Stimulated activated CD8-positive, alpha-beta memory T cell treated with anti-CD3 and anti-CD28 coated beads, Interleukin-15, amount 100 ng/mL, for 4 hours (primary cell): ENCODE measurements at places on chromosomes 6 and 20.

- DNase-seq = no peak
These were observed 20.3 kb downstream of the HLA-F start for GRCh38 chr6:29743568-29743967.

DNA sequence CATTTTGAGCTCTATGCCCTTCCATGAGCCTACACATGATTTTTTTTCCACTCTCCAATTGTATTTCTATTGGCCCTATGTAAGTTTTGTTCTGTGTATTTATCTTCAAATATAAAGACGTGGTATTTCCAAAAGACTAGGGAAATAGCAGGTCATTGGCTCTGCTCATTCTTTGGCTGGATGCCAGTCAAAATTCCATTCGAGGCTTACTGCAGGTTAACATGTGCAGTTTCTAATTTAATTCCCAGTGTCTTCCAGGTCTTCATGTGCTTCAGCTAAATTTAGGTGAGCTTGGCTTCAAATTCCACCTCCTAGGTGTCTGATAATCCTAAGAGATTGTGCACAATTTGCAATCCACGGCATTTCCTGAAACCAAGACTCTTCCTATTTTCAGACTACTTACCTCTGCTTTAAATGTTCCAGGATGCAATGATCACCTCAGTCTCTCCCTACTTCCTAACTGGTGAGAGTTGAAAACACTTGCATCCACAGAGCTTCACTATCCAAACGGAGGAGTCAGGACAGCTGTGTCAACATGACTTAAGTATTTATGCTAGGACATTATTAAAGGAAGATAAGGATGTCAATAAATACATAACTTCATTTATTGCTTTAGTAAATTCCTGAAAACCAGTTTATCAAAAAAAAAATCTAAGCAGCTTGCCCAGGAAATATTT, 236.1 kb downstream of the COL12A1 start:
- no peak for DNase-seq

GRCh38 chr20:9493803-9494202, 20.6 kb upstream of the LAMP5 start:
- no peak for DNase-seq

DNA sequence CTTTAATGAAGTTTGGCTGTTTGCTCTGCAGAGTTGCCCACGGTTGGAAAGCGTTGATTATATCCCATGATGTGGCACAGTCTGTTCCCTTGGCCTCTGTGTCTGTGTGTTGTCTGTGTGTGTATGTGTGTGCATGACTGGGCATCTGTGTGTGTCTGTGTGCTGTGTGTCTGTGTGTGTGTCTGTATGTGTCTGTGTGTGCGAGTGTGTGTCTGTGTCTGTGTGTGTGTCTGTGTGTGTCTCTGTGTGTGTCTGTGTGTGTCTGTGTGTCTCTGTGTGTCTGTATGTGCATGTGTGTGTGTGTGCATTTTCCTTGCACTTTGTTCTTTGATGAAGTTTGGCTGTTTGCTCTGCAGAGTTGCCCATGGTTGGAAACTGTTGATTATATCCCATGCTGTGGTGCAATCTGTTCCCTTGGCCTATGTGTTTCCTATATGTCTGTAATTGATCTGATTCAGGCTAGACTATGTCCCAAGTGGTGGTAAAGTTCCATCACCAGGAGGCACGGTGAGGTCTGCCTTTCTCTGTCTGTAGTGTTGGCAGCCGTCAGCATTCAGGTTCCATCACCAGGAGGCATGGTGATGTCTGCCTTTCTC, 78.1 kb upstream of the RIN2 start:
- no peak for DNase-seq

GRCh38 chr20:53828682-53829254, 235.1 kb upstream of the ZNF217 start:
- no peak for DNase-seq

DNA sequence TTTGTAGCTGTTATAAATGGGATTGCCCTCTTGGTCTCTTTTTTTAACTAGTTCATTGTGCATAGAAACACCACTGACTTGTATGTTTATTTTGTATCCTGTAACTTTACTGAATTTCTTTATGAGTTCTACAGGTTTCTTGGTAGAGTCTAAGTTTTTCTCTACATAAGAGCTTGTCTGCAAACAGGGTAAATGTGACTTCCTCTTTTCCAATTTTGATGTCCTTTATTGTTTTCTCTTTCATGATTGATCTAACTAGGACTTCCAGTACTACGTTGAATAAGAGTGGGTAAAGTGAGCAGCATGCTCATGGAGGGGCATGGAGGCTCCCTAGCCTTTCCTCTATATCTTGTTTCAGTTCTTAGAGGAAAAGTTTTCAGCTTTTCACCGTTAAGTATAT, 3.0 kb upstream of the WFDC10A start:
- no peak for DNase-seq

GRCh38 chr6:43096451-43097097, 20.5 kb downstream of the PTK7 start:
- DNase-seq = no peak

GRCh38 chr6:119328254-119328653, 21.3 kb downstream of the MAN1A1 start:
- DNase-seq = no peak

GRCh38 chr6:107730106-107730505, 94.0 kb downstream of the SCML4 start:
- DNase-seq = no peak

DNA sequence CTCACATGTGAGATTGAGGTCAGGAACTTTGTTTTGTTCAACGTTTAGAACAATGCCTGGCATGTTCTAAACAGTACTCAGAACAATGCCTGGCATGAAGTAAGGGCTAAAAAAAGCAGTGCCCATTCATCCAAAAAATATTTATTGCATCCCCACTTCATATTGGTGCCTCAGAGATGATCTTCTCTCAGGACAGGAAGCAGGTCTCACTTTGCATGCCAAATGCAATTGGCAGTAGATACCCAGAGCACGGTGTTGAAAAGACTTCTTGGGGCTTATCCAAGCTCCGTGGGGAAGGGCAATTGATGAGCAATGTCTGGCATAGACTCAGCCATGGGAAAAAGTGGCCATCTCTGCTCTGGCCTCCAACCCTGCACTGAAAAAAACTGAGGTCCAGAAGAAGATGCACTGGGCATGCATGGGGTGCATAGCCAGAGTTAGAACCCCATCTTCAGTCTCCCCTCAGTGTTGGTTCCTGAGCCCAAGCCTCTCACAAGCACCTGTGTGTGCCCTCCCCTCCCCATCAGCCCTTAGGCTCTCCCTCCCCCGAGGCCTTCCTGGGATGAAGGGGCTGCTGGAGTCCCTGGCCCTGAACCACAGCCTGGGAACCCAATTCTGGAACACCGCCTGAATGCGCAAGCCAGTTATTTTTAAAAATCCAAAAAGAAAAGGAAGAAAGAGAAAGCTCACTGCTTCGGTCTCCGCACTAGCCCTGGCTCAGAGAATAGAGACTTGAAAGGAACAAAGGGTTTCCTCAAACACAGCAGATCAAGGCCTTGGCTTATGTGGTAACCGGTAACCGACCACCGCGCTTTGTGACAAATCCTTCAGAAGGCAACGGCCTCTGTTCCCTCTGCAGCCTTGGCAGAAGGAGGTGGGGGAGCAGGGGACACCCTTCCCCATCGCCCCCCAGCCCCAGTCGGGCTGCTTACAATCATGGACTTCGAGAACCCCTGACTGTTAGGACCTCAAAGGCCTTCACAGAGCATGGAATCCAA, 78.5 kb upstream of the SIRPA start:
- no peak for DNase-seq

GRCh38 chr6:45987856-45988255, 27.8 kb downstream of the CLIC5 start:
- no peak for DNase-seq

GRCh38 chr20:24439737-24440387, 29.6 kb upstream of the SYNDIG1 start:
- no peak for DNase-seq

- DNase-seq = no peak
These were observed 2.1 kb upstream of the TMEM151B start for GRCh38 chr6:44268095-44268628.
